ENCODE measurements at places on chromosomes 7 and 10. TPM values are rescaled to one million over a fixed set of nuclear protein-coding genes. Genes with fewer than 3 reads are reported as not detected.

- no peak for DNase-seq
Observed at GRCh38 chr7:158657189-158657746, 47.3 kb downstream of the NCAPG2 start.

The ELMO1 gene
- polyA plus RNA-seq = 11.4 TPM

The ZNF783 gene
- polyA plus RNA-seq = 22.8 TPM

The TAX1BP1 gene
- 99.8 TPM for polyA plus RNA-seq

The LEP gene
- polyA plus RNA-seq = 0.40 TPM

The SEMA3C gene
- polyA plus RNA-seq = 27.8 TPM

- no peak for DNase-seq
Observed at GRCh38 chr10:89248990-89249389, 2.6 kb downstream of the LIPA start.

DNA sequence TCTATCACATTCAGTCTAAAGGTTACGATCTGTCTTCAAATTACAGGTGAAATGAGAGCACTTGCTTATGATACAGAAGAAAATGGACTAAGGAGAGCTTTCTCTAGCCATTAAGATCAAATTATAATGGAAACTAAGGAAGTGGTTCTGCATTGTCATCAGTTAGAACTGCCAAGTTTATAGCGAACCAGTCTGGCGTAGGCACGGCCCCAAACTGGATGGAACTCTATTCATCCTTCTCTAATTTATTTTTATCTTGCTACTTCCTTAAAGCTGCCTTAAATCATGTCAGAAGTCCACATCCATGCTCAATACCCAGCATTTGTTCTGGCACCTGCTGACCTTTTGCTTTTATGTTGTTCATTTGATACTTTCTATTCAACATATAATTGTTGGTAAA, 63.7 kb upstream of the APBB1IP start:
- no peak for DNase-seq

The STAM gene
- 26.0 TPM for polyA plus RNA-seq

- no peak for DNase-seq
Observed at GRCh38 chr7:117623606-117624005, 143.8 kb downstream of the CFTR start.

The SFRP5 gene
- polyA plus RNA-seq = 0.09 TPM

- DNase-seq = no peak
Observed at GRCh38 chr10:9922126-9922870, 1095.4 kb upstream of the CELF2 start.

The TMEM26 gene
- polyA plus RNA-seq = 7.9 TPM

GRCh38 chr10:71291528-71291900, 27.5 kb upstream of the SLC29A3 start:
- DNase-seq = no peak

- peak; percentile 99 for DNase-seq
Observed at GRCh38 chr7:127651556-127652332, at the start of gene SND1. TSS of gene SND1 (plus strand) at chr7:127652194. CDS start at chr7:127652374, 180 bp downstream.

GRCh38 chr10:132507956-132508490, 29.6 kb upstream of the INPP5A start:
- DNase-seq = no peak

GRCh38 chr7:117435475-117436043, 8.3 kb upstream of the ASZ1 start:
- no peak for DNase-seq

DNA sequence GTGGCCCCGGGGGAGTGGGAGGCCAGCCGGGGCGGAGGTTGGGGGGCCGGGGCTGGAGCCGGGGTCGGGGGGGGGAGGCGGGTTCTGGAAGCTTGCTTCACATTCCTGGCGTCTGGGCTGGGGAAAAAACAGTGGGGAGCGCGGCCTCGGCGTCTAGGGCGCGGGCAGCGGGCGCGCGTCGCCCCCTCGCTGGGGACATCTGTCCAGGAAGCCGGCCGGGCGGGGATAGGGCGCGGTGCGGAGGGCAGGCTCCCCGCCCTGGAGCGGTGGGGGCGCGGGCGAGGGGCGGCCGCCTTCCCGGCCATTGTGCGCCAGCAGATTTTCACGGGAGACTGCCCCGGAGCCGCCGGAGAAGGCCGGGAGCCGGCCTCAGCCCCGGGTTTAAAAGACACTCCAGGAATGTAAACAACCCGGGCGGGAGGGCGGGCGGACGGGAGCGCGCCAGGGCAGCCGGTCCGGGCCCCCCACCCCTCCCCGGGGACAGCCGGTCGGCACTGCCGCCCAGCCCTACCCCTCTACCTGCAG, 1.4 kb downstream of the ZMIZ1 start:
- peak; percentile 49 for DNase-seq

- DNase-seq = no peak
Observed at GRCh38 chr10:49781247-49781646, 19.1 kb upstream of the OGDHL start.

The FKBP6 gene
- 0.64 TPM for polyA plus RNA-seq

The ADAM22 gene
- polyA plus RNA-seq = 14.0 TPM

GRCh38 chr10:50641626-50642025, 17.9 kb upstream of the SGMS1 start:
- DNase-seq = no peak

DNA sequence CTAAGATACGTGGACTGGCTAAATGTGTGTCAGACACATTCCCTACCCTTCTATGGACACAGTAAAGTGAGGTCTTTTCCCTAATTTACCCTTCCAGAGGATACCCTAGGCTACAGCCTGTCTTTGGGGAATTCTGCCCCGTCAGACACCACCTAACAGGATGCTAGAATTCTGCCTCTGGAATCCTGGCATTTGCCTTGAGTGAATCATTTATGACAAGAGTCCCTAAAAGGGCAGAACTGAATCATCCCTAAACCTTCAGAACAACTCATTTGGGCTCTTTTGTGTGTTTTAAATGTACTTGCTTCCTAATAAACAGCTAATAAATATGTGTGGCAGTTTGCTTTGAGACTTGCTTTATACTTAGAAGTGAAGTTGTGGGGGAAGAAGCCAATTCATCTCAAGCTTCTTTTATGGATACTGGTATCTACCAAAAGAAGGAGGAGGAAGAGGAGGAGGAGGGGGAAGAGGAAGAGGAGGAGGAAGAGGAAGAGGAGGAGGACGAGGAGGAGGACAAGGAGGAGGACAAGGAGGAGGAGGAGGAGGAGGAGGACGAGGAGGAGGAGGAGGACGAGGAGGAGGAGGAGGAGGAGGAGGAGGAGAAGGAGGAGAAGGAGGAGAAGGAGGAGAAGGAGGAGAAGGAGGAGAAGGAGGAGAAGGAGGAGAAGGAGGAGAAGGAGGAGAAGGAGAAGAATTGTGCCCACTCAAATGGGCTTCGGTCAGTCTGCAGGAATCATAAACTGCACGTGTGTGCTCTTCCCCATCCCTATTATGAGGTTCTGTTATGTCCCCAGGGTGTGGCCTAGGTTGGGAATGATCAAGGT, 27.1 kb downstream of the PARP12 start:
- no peak for DNase-seq

GRCh38 chr10:34327184-34327583, 487.9 kb downstream of the PARD3 start:
- DNase-seq = no peak

The NEURL1 gene
- 1.9 TPM for polyA plus RNA-seq

DNA sequence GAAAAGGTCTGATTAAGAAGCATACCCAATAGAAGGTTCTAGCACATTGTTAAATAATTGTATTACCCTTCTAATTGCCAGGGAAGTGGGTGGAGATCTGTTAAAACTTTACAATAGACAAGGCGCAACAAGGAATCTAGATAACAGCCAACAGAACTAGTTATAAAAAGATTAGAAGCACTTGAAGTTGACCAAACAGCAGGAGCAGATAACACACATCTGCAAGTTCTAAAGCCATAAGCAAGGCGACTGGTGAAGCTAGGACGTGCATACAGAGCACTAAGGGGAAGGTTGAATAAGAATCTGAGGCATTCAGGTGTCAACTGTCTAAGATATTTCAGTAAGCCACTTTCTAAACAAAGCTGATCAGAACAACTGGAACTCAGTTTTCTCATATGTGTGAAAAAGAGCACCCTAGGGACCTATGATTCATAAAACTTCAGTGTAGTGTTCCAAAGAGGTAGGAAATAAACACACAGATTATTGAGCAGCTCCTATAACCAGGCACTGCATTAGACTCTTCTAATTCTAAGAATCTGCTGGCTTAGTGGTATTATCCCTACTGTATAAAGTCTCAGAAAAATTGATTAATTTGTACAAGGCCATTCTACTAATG, 111.2 kb downstream of the SAMD9 start:
- DNase-seq = no peak

The PDE6C gene
- 1.7 TPM for polyA plus RNA-seq

- DNase-seq = no peak
Observed at GRCh38 chr10:27710014-27710413, 35.6 kb downstream of the MKX start.

GRCh38 chr10:89651916-89652573, 7.0 kb upstream of the PANK1 start:
- DNase-seq = no peak

GRCh38 chr10:48389846-48390557, 83.5 kb downstream of the MAPK8 start:
- no peak for DNase-seq

- DNase-seq = peak; percentile 46
Observed at GRCh38 chr10:124470544-124471434, 9.2 kb downstream of the LHPP start.

DNA sequence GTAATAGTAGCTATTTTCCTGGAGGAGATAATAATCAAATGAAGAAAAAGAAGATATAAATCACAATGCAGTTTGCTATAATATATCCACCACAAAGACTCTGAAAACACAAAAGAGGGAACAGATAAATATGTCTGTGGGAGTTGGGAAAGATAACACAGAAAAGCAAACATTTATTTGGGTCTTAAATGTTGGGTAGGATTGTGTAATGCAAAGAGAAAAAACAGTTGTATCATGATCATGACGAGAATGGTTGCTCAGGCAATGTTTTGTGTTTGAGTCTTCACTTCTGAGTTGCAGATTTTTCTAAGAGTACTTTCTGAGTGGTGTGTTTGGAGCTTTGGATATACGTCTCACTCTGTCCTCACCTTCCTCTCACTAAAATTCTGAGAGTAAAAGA, 437.5 kb downstream of the TFEC start:
- DNase-seq = no peak

The DBNL gene
- polyA plus RNA-seq = 75.1 TPM

The EBLN1 gene
- not detected for polyA plus RNA-seq

The TFEC gene
- 35.2 TPM for polyA plus RNA-seq

The KAZALD1 gene
- 13.6 TPM for polyA plus RNA-seq

- DNase-seq = no peak
Observed at GRCh38 chr7:22316914-22317313, 40.0 kb downstream of the RAPGEF5 start.

GRCh38 chr7:117750612-117751563, 122.4 kb downstream of the CTTNBP2 start:
- no peak for DNase-seq

DNA sequence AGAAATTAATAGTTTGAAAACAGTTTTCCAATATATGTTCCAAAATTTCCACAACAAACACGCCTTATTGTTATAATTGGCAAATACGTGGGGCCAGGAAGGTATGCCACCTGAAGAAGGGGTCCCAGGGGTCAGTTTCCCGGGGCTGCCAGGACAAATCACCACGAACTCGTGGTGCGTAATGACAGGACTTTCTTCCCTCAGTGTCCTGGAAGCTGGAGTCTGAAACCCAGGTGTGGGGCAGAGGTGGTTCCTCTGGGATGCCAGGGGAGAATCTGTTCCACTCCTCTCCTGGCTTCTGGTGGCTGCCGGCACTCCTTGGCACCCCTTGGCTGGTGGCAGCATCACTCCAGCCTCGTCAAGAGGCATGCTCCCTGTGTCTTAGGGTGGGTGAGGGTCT, 56.7 kb downstream of the CHST15 start:
- no peak for DNase-seq

- DNase-seq = peak; percentile 48
Observed at GRCh38 chr10:86363184-86363832, 3.3 kb downstream of the GRID1 start.

GRCh38 chr10:102416283-102416682, 2.3 kb downstream of the PSD start:
- DNase-seq = no peak
